ENCODE measurements at places on chromosomes 3 and 15.

DNA sequence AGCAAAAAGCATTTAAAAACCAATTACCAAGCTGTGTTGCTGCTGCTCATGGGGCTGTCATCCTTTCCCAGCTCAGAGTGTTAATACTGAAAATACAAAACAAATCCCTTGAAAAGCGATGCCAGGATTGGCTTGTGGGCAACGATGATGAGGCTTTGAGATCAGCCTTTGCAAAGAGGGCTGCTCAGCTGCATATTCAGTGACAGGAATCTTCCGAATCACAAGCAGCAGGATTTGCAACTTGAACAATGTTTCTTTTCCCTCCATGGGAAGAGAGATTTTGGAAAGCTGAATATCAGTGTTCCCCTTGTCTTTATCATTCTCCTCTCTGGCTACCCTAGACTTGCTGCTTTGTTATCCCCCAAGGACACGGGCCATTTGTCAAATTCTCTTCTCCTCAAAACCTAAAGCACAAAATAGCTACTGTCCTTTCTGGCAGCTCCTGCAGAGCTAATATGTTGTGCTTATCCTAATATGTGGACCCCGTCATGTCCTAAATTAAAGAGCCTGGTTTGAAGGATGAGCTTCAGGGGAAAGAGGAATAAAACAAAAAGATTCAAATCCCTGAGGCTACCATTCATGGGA, 375.8 kb downstream of the GAP43 start:
- no peak for DNase-seq

- peak; percentile 65 for DNase-seq
Observed at GRCh38 chr3:79032686-79033318, 735.0 kb downstream of the ROBO1 start.

GRCh38 chr15:88650556-88650955, 11.7 kb downstream of the ISG20 start:
- no peak for DNase-seq

DNA sequence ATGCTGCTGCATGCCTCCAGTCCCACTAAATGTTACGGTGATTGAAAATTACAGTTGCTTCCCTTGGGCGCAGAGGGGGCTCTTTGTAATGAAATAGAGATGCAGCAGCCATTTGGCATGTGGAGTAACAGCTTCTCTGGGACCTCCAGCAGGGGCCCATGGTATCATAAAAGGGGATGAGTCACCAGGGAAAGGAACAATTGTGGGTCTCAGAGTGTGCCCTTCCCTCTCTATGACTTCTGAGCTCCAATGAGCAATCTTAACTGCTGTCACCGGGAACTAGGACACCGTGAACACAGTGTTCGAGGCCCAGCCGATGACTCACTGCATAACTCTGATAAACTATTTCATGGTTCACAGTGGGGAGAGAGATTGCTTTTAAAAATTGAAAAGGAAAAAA, 164.8 kb upstream of the NUDT16 start:
- DNase-seq = no peak

- no peak for DNase-seq
Observed at GRCh38 chr3:186536883-186537844, 7.0 kb downstream of the CRYGS start.

DNA sequence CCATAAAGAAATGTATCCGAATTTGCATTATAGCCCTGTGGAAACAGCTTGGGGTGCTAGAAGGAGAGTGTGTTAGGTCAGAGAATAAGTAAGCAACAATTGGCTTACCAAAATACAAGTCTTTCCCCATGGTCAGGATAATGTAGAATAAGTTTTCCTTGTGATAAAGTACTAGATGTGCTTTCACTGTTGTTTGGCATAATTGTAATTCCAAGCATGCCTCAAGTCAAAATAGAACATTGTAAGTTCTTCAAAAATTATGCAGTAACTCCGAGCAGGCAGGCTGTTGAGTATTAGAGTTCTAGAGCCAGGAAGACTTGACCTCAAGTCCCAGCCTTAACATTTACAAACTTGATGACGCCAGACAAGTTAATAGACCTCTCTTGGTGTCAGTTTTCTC, 242.0 kb downstream of the TUSC7 start:
- no peak for DNase-seq

GRCh38 chr15:72231833-72232478, 966 bp upstream of the PKM start:
- peak; percentile 51 for DNase-seq

DNA sequence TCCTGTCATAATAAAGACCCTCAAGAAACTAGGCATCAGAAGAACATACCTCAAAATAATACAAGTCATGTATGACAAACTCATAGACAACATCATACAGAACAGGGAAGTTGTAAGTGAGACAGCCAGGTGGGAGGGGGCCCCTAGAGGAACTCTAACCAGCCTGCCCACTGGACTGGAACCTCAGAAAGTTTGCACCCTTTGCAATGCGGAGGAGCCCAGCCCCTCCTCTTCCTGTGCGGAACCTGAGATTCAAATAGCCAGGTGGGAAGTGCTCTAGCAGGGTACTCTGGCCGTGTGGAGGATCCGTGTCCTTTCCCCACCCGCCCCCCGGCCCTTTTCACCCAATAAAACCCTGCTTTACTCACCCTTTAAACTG, 387.0 kb upstream of the CBLB start:
- no peak for DNase-seq

DNA sequence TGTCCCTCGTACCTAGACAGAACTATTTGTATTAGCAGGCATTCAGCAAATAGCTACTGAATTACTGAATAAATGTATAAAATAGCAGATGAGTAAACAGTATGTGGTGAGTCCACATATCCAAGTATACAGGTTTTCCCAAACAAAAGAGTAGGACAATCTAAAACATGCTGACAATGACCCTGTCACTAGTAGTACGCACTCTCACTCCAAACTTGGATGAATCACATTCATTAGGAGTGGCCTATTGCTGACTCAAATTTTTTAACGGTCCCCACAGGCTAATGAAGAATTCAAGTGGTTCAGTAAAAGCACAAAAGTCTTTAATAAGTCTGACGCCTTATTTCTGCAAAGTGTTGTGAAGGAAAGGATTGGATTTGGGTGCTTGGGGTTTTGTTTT, 449.3 kb upstream of the THBS1 start:
- DNase-seq = no peak

- no peak for DNase-seq
Observed at GRCh38 chr3:110419601-110420000, 652.0 kb upstream of the NECTIN3 start.

DNA sequence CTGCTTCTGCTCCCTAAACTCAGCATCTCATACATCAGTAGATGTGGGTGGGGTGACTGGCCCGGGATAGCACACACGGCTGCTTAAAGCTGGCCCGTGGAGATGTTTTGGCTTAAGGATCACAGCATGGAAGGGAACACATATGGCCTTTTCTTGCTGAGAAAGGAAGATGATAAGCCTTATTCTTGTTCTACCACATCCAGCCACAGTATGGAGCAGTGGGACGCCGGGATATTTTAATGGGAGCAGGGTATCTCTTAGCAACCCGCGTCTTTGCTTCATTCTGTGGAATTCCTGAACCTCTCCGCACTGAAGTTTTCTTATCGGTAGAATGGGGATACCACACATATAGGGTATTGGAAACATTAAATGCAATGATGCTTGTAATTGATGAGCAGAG, 94.1 kb upstream of the PROK2 start:
- no peak for DNase-seq

- DNase-seq = no peak
Observed at GRCh38 chr3:42078677-42079076, 12.5 kb upstream of the TRAK1 start.

DNA sequence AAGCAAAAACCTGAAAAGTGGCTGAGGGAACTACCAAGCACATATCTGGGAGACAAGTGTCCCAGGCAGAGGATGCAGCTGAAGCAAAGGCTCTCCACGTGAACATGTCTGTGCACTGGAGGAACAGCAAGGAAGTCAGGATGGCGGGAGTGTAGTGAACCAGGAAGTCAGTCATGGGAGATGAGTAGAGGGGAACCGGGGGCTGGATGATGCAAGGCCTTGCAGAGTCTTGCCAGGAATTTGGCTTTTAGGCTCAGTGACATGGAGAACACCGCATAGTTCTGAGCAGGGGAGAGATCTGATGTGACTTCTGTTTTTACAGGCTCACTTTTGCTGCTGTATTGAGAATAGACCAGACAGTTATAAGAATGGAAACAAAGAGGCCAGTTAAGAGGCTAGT, 19.0 kb downstream of the C2CD4A start:
- DNase-seq = no peak

- no peak for DNase-seq
Observed at GRCh38 chr3:146241523-146242240, 9.2 kb downstream of the PLSCR4 start.

- DNase-seq = peak; percentile 11
Observed at GRCh38 chr3:55322638-55323037, 164.5 kb downstream of the WNT5A start.

- DNase-seq = no peak
Observed at GRCh38 chr3:64728994-64729393, 41.2 kb upstream of the ADAMTS9 start.

- DNase-seq = no peak
Observed at GRCh38 chr3:294581-294980, 98.0 kb downstream of the CHL1 start.

- DNase-seq = no peak
Observed at GRCh38 chr3:50806031-50806430, 131.3 kb downstream of the DOCK3 start.

DNA sequence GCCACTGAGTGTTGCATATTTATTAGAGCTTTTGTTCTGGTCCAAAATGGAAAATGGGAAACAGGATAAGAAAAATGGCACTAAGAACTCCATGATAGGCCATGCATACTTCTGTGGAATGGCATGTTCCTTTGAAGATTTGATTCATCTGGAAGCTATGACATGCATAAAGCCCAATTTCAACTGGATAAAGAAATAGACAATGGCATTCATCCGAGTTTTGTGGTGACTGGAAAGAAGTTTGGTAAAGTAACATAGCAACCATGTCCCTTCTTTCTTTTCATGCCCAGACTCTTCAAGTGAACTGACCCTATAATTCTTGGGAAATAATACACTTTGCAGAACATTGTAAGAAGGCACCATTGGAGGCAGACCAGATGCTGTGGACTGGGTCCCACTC, 368.4 kb upstream of the IL12A start:
- no peak for DNase-seq

DNA sequence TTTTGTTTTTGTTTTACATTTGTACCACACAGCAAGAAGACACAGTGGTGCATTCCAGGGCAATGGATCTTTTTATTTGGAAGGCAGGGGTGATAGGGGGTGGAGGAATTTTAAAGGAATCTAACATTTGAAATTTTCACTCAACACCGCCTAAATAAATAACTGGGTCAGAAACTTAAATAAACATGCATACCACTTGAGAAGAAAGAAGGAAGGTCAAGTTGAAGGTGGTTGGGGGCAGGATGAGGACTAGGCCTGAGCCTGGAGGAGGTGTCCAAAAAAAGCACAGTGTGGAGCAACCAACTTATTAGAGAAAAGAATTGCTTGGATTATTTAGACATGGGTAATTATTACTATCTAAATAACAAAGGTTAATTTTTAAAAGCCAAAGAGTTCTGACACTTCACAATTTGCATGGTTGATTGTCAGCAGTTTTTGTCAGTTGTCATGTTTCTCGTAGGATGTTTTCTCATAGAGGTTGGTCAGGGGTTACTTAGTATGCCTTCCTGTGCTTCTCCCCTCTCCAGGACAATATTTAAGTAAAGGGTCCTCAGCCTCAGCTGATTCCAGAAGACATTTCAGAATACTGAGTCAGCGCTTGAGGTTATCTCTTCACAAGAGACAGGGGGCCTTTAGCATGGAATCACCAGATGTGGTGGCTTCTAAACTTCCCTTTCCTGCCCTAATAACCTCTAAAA, 173.7 kb upstream of the SLC2A2 start:
- DNase-seq = no peak

DNA sequence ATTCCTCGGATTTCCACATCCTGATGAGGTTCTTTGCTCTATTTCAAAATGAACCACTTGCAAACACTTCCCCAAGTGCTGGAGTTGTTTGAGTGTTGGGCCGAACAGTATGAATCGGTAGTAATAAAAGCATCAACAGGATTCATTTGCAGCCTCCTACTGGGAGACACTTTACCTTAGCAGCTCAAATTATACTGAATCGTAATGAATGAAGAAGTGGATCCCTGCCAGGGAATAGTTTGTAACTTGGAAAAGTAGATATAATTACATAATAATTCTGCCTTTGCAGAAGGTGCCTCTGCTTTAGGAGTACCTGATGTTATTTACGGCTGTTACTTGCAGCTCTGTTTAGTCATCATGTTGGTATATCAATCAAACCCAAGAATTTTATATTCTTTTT, 669.1 kb downstream of the CADM2 start:
- no peak for DNase-seq

- no peak for DNase-seq
Observed at GRCh38 chr3:66453651-66454463, 47.0 kb downstream of the LRIG1 start.

- DNase-seq = no peak
Observed at GRCh38 chr15:80019168-80019745, 40.2 kb upstream of the ZFAND6 start.

DNA sequence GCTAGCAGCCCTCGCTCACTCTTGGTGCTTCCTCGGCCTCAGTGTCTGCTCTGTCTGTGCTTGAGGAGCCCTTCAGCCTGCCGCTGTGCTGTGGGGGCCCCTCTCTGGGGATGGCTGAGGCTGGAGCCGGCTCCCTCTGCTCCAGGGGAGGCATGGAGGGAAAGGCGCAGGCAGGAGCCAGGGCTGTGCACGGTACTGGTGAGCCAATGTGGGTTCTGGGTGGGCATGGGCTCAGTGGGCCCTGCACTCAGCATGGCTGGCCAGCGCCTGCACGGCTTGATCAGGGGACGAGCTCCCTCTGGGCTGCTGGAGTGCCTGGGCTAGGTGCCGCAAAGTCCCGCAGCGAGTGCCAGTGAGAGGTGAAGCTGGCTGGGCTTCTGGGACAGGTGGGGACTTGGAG, 260.0 kb downstream of the SI start:
- DNase-seq = no peak

- no peak for DNase-seq
Observed at GRCh38 chr15:66066005-66066404, 187.5 kb downstream of the MEGF11 start.

DNA sequence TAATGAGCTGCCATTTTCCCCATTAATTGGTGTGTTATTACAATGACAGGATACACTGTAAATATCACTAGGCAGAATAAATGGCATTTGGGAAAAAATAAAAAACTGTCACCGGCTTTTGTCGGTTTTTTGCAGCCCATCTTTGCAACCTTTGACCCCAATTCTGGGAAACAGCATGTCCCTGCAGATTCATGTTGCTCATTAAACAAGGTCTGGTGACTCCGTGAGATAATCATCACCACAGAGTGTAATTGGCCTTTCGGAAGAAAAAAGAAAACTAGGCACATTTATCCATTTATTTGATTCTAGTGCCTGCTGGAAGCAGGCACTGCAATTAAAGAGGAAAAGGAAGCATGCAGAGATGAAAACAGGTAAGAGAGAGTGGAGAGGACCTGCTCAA, 64.5 kb downstream of the TRAT1 start:
- DNase-seq = no peak

DNA sequence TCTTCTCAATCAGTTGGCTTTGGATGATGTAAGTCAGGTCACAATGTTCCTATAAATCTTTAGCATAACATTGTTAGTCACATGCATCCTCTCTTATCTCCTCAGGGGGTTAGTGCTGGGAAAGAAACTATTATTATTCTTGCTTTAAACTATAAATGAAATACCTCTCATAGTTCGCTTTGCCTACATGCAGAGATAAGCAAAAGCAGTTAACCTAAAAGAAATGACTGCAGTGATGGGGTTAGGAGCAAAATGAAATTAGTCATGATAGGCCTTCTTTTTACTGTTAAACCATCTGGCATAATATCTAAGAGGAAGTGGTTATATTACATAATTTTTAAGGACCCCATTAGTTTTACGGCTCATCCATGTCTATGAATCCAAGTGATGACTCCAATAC, 91.7 kb upstream of the IGSF10 start:
- DNase-seq = no peak
